ENCODE measurements at places on chromosomes 12 and 14.

DNA sequence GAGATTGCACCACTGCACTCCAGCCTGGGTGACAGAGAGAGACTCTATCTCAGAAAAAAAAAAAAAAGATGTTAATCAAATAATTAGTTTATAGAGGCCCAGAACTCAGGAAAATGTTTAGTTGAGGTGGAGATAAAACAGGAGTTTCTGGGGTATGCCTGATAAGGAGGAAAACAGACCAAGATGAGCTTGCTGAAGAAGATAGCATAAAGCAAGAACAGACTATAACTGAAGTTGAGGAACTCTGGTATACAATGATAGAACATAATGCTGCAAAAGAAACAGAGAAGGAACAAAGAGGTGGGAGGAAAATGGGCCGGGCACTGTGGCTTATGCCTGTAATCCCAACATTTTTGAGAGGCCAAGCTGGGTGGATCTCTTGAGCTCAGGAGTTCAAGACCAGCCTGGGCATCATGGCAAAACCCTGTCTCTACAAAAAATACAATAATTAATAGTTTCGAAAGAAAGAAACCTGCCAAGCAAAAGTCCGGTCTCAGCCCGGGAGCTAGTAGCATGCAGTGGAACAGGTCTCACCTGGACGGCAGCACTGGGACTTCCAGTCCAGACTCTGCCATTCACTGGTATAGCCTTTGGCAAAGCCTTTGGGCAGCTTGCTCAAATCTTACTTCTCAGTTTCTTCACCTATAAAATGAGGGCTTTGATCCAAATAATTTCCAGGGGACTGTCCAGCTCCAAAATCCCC is 25.4 kb downstream of the SLC35E3 start:
- DNase-seq = no peak

- DNase-seq = no peak
Measured at GRCh38 chr14:27634056-27634970, 1036.5 kb upstream of the NOVA1 start.

- no peak for DNase-seq
Measured at GRCh38 chr12:46775796-46776195, 50.0 kb downstream of the SLC38A4 start.

DNA sequence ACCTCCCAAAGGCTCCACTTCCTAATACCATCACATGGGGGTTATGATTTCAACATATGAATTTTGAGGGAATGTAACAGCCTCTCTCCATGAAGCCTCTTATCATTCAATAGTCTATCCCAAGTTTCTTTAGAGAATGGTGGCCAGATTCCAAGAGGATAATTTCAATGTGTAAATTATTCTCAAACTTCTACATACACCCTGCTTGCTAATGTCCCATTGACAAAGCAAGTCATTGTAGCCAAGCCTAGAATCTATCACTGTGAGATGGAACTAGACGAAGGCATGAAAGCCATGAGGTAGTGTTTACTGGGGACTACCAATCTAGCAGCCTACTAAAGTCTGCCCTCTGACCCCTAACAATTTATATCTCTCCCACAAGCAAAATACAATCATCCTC is 3.8 kb downstream of the INHBC start:
- DNase-seq = no peak

DNA sequence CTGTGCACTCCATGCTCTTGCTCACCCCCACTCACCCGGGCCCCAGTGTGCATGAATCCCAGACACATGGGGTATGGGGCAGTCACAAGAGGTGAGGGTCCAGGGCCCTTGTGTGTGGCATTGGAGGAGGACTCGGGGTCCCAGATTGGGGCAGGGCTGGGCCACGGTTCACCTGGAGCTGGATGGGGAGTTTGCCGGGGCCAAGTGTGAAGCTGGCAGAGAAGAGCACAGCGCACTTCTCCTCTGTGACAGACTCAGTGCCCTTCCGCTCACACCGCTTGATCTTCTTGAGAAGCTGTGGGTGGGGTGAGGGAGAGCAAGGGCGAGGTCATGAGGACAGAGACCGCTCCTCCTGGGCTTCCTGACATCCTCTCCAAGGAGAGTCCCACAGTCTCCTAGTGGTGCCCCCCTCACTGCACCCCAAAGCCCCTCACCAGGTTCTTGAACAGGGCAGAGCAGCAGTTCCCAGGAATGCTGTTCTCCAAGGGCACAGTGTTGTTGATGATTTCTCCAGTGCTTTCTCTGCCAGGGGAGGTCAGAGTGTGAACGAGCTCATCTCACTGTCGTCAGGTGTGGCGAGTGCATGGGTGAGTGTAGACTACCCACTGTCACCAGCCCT is 6.8 kb downstream of the STAT6 start:
- DNase-seq = no peak

GRCh38 chr12:131276501-131277185 is 322.9 kb downstream of the ADGRD1 start:
- DNase-seq = no peak

- no peak for DNase-seq
Measured at GRCh38 chr14:92719890-92720323, 28.5 kb downstream of the LGMN start.

DNA sequence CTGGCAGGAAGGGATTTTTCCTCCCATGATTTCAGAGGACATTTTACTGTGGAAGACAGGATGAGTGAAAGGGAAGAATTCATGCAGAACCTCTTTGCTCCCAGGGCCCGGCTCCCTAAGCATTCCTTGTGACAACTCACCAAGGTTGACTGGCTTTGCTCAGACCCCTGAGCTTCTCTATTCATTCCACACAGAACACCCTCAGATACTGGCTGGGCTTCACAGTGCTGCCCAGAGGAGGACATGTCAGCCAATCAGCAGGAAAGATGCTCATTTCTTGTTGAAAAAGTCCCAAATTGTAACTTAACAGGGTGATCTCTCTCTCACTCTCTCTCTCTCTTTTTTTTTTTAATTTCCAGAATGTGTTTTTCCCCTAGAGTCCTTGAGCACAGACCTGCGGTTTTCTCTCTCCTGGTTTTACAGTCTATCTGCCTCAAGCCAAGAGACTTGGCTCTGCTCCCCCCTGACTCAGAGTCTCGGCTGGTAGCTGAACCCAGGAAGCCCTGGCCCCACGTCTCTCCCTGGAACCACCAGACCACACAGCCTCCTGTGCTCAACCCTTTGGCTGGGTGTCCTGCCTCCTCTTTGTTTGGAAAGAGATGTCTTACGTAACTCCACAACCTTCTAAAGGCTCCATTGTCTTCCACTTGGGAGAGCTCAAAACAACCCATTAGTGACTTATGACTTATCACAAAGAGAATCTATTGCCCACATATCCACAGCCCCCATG is 43.9 kb downstream of the SSPN start:
- DNase-seq = peak; percentile 85

- no peak for DNase-seq
Measured at GRCh38 chr12:124663771-124664366, 96.5 kb upstream of the NCOR2 start.

- no peak for DNase-seq
Measured at GRCh38 chr12:16828891-16829290, 222.9 kb upstream of the LMO3 start.

GRCh38 chr14:47929334-47929733 is 253.9 kb upstream of the MDGA2 start:
- DNase-seq = no peak

GRCh38 chr12:47818467-47819137 is 1.1 kb downstream of the HDAC7 start:
- peak; percentile 51 for DNase-seq

DNA sequence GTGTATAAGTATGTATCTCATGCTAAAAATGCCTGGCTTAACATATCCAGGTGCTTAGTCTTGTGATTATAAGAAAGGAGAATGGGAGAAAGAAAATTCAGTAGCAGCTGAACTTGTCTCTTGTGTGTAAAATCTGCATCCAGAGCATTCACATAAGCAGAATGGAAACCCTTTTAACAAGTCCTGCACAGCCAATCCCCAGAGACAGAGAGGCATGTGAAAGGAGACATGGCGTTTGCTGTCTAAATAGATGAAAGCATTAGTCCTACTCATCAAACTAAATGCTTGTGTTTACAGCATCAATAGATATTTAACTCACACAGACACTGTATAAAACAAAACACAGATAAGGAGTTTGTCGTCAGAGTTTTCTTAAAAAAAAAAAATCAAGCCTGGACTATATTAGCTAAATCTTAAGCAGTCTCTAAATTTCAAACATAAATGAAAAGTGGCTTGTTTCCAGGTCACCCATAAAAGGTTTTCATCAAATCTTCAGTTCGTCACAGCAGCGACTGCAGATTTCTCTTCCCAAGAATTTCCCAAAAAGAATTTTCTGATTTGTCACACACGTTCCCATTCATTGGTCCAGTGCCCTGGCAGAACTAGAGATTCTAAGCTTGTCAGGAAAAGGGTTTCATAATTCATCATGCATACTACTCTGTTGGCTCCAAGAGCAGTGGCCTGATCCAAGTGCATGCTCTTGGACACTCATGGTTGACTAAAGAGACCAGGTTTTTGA is 249.2 kb downstream of the BTG1 start:
- peak; percentile 37 for DNase-seq

- DNase-seq = no peak
Measured at GRCh38 chr14:61234215-61234916, 46.8 kb downstream of the TMEM30B start.

DNA sequence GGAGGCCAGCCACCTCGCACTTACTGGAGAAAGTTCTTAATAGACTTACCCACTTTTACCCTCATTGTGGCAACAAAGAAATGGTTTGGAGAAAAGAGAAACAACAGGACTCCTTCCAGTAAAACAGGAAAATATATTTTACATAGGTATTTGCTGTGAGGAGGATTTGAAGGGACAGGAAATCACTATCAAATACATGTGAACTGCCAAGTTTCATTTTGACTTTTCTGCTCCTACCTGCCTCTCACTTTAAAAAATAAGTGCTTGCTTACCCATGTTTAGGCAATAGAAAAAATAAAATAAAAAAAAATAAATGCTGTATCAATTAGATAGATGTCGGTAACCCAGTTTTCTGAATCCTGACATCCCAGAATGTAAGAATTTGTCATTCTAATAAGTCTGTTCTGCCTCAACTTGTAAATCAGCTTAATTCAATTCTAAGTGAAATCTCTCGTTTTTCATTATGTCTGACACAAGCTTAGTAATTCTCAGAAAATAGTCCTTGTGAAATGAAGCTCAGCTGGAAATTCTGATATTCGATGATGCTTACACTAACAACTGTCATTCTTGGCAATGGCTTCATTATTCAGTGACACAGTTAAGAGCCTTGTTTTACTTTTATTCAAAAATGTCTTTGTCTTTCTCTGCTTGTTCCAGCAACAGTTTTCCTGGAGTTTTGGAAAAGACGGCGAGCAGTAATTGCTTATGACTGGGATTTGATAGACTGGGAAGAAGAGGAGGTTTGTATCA is 131.3 kb downstream of the SLC5A8 start:
- no peak for DNase-seq

DNA sequence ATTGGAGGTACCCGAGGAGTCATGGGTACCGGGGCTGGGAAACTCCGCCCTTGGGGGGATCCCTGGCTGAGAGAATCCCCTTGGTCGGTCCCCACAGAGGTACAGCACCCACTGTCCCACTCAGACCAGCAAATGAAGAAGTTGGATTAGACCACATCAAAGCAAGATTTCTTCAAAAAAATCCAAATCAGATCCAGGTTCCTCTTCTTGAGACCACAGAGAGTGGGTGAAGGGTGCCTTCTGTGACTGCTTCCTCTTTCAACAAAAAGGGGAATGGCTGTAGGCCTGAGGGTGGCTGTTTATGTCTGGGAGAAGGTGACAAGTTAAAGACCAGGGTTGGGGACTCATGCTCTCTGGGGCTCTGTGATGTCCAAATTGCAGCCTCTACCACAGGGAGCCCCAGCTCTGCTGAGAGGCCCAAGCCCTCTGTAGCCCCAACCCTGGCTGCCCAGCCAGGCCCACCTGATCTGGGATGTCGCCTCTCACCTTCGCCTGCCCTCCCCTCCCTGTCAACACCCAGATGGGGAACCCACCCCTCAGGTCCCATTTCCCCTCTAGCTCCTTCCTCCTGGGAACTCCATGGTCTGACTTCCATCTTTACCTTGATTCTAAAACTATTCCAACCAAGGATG is 50.9 kb downstream of the ZFP36L1 start:
- DNase-seq = no peak

GRCh38 chr12:32679920-32680237 is 778 bp downstream of the DNM1L start:
- DNase-seq = no peak
